ENCODE measurements at places on chromosomes 11 and 22. TPM values are rescaled to one million over a fixed set of nuclear protein-coding genes. Genes with fewer than 3 reads are reported as not detected.

SMC1B gene
- not detected for polyA plus RNA-seq

SLC5A1 gene
- polyA plus RNA-seq, result 22.1 TPM

- no peak for DNase-seq
Measured at GRCh38 chr11:66684635-66685034, 6.9 kb upstream of the RBM4B start.

DNA sequence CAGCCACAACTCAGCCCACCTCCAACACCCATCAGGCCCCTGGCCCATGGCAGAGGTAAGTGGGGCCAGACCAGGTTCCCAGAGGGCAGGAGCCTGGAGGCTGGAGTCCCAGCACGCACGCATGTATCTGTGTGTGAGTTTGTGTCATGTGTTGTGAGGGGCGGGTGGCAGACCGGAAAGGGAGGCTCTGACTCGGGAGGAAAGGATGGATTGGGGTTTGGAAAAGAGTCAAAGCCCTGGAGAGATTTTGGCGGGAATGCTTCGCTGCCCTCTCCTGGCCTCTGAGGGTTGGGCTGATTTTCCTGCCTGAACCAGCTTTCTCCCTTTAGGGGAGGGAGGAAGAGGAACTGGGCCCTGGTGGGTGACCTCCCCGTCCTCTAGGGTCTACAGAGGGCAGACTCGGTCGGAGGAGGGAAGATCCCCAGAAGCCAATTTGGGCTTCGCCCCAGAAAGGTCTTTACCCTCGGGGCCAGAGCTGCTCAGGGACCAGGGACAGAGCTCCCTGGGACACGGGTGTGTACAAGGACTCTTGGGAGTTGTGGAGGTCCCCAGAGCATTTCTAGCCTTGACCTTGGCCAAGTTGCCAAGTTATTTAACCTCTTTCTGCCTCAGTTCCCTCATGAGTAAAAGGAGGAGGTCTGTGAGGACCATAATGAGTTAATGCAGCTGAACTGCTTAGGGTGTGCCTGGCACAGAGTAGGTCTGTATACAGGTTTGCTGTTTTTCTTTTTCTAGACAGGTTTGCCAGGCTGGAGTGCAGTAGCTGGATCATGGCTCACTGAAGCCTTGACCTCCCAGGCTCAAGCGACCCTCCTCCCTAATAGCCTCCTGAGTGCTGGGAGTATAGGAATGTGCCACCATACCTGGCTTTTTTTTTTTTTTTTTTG is 6.9 kb downstream of the C11orf68 start:
- DNase-seq, result peak; percentile 65

THYN1 gene
- polyA plus RNA-seq, result 59.4 TPM

DNA sequence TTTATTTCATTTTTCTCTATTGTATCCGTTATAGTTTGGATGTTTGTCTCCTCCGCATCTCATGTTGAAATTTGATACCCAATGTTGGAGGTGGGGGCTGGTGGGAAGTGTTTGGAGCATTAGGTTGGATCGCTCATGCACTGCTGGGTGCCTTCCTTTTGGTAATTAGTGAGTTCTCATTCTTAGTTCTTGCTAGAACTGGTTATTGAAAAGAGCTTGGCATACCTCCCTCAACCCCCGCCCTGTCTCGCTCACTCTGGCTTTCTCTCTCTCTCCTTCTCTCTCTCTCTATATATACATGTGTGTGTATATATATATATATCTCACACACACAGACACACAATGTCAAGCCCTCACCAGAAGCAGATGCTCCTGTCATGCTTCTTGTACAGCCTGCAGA is 978.7 kb downstream of the DLG2 start:
- DNase-seq, result no peak

GRCh38 chr22:44697423-44698141 is 4.4 kb upstream of the PRR5 start:
- DNase-seq, result peak; percentile 71

INCENP gene
- 2.0 TPM for polyA plus RNA-seq

- no peak for DNase-seq
Measured at GRCh38 chr11:61800331-61801281, 7.9 kb downstream of the FEN1 start.

GRCh38 chr22:20398420-20398819 is 4.5 kb downstream of the ZNF74 start:
- DNase-seq, result no peak

GRCh38 chr11:78392854-78393253 is 24.8 kb downstream of the GAB2 start:
- no peak for DNase-seq

DNA sequence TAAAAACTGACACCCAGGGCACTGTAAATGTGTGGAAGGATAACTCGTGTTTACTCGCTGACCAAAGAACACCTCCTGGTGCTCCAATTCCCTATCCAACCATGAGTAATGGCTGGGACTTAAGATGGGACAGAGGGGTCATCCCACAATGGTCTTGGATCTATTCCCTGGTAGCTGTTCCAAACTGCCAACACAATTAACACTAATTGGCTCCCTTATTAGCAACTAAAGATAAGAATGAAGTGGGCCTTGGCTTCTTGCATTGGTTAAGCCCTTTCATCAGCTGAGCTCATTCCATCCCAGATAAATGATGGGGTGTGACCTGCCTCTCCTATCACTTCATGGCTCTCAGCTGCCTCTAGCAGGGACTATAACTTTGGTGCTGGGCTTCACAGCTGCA is 1.5 kb upstream of the SIK3 start:
- no peak for DNase-seq

Data from heart left ventricle (tissue), 16 donors.